ENCODE measurements at places on chromosomes 2 and 18.

DNA sequence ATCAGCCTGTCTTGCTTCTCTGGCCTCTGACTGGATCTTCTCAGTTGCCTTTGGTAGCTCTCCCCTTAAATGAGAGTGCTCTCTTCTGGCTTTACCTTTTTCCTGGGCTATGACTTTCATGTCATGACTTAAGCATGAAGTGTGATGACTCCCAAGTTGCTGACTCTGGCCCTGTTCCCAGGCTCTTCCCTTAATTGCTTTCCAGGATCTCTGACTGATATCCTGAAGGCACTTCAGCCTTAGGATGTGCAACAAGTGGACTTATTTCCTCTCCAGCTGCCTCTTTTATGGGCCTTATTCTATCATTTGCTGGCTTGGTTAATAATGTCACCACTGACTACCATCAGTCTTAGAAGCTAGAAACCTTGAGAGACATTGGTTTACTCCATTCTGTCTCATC, 17.4 kb downstream of the SEMA4F start:
- DNase-seq, result peak; percentile 70

- DNase-seq, result peak; percentile 17
These were observed 616 bp downstream of the EML6 start for GRCh38 chr2:54723996-54724559.

DNA sequence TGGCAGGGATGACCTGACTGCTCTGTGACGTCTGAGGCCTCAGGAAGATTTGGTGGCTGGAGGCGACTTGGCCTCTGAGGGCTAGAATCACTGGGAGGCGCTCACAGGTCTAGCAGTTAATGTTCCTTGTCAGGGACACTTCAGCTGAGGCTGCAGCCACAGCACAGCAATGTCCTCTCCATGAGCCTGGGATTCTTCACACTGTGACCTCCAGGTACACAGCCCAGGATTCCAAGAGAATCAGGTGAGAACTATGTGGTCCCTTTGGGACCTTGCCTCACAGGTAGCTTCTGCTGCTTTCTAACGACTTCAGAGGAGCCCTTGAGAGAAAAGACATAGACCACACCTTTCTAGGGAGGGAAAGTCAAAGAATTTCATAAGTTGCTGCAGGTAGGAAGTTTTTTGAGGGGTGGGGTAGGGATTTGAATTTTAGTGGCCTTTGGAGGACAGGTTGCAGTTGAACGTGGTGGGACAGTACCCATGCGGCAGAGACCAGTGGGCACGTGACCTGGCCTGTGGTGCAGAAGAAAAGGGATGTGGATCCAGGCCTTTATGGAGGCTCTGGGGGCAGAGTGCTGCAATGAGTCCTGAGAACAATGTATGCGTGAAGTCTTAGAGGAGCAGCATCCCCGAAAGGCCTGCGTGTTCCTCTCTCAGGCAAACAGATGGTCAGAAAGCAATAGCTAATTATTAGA, 86.2 kb downstream of the LYPD1 start:
- no peak for DNase-seq

GRCh38 chr2:218984239-218985020, 554 bp downstream of the FEV start:
- no peak for DNase-seq

DNA sequence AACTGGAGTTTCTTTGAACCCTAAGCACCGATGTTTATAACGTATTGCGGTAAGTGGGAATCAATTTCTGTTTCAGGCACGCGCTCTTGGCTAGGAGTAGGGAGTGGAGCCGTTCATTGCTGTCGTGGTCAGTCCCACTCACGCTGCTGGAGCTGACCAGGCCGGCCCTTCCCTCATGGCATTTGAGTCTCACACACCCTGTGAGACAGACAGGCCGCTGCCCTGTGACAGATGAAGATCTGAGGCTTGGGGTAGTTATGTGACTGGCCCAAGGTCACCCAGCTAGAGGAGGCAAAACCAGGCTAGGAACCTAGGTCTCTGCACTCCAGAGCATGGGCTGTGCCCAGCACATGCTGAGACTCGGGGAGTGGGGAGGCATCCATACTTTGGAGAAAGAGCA, 2.9 kb upstream of the CIDEA start:
- DNase-seq, result no peak

GRCh38 chr2:135775420-135775819, 33.8 kb downstream of the UBXN4 start:
- no peak for DNase-seq

GRCh38 chr2:43084699-43085091, 141.7 kb downstream of the ZFP36L2 start:
- DNase-seq, result no peak

DNA sequence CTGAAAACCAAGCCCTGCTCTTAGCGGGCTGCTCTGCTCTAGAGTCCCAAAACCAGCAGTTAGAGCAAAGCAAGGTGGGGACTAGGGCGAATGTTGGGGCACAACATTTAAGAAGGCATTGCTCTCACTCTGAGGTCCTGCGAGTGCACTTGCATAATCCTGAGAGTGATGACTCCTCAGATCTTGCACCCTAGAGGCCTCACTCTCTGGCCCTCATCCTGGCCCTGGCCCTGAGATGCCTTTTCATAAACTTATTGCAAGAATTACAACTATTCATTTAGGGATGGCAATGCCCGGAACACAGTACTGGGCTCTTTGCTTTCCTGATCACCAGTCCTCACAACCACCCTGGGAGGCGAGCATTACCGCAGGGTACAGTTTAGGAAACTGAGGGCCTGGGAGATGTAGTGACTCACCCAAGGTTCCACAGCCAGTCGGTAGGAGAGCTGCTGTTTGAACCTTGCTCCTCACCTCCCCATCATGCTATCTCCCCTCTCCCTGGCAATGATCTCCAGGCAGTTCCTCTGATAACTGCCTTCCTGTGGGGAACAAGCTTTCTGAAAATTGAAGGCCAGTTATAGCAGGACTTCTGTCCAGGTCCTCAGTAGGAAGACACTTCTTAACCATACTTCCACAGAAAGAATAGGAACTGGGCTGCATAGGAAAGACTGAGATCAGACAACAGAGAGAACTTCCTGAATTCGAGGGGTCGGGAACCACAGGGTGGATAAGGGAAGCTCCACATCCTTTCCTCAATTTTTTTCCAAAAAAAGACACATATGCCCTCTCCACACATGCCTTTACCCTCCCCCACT, 91.3 kb downstream of the TNS1 start:
- DNase-seq, result no peak

DNA sequence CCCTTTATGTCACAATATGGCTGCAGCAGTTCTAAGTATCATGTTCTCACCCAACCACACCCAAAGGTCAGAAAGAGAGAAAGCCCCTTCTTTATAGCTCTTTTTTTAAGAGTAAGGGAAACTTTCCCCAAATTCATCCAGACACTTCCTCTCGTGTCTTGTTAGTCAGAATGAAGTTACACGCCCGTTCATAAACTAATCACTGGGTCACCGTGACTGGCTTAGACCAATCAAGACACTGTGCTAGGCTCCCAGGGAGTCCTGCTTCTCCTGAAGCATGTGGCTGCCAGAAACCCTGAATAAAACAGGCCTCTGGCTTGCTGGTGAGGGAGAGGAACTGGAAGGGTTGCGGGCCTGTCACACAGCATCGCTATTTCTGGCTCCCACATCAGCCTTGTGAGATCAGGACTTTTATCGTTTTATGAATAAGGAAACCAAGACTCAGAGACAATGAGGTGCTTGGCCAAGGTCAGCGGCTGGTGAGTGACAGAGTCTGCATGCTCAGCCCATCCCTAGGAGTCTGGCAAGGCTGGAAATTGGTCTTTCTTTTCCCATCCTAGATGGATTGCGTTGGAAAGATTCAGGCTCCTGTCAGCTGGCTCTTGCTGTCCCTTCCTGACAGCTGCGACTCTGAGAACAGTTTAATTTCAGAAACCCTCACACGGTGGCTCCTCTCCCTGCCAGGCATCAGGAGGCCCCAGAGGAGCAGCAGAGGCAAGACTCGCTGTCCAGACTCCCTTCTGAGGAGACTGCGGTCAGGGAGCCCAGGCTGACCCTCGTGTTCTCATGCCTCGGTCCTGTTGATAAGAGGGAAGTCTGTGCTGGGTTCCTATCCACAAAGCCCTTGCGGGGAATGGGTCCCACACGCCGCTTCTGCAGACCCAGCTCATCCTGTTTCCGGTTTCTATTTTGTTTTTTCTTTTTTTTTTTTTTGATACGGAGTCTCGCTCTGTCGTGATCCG, 104.5 kb upstream of the TAF1B start:
- DNase-seq, result no peak

- peak; percentile 31 for DNase-seq
These were observed 207.1 kb downstream of the ZNF521 start for GRCh38 chr18:25144820-25145219.

DNA sequence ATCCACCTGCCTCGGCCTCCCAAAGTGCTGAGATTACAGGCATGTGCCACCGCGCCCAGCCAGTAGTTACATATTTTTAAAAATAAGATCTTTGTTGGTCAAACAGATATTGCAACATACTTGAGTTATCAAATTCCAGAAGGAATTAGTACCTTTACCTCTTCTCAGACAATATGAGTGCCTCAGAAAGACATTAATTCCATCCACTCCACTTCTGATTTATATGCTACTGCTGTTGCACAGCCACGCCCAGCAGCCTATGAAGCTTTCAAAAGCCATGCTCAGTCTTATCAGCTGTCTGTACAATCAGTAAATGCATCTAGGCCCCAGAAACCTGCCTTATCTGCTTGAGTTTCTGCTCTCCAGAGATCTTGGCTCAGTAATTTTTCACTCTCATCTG, 47.8 kb downstream of the MEX3C start:
- no peak for DNase-seq

DNA sequence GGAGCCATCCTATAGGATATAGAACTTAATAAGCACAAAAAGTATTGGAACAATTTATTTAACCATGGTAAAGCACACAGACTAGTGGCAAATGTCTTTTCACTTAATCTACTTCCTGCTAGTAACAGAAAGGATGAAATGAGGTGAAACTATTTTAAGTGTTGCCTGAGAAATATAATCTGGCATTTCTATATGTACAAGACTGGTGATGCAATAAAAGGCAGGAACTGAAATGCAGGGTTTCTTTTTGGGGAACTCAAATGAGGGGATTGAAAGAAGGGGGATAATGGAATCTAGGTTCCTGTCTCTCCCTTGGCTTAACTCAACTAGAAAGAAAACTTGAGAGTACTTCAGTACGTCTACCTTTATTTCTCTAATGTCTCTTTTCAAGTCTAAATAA, 122.3 kb downstream of the MEMO1 start:
- DNase-seq, result no peak

DNA sequence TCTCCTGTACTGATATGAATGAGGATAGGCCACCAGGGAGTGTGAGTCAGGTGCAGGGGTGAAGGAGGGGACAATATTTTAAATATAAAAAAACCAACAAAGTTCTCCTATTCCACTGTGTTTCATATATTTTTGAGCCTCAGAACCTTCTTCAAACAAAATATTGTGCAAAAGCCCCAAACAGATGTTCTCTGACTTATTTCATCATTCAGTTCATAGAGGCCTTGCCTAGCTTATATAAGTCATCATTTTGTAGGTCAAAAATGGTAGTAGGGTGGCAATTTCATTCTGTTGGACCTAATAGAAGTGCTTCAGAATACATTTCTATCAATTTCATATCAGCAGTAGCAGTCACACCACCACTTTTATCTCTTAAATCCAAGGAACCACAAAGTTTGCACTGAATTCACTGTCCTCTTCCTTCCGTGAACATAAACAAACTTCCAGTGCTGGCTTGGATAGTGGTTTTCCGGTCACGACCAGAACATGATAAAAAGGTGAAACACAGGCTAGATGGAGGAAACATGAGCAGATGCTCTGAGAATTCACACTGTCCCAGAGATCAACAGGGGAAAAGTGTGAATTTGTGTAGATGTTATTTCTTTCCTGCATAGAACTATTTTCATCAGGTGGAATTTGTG, 99.1 kb downstream of the EN1 start:
- no peak for DNase-seq
